Suprapubic skin (tissue), 4 donors: ENCODE measurements at places on chromosomes 13 and 19.

DNA sequence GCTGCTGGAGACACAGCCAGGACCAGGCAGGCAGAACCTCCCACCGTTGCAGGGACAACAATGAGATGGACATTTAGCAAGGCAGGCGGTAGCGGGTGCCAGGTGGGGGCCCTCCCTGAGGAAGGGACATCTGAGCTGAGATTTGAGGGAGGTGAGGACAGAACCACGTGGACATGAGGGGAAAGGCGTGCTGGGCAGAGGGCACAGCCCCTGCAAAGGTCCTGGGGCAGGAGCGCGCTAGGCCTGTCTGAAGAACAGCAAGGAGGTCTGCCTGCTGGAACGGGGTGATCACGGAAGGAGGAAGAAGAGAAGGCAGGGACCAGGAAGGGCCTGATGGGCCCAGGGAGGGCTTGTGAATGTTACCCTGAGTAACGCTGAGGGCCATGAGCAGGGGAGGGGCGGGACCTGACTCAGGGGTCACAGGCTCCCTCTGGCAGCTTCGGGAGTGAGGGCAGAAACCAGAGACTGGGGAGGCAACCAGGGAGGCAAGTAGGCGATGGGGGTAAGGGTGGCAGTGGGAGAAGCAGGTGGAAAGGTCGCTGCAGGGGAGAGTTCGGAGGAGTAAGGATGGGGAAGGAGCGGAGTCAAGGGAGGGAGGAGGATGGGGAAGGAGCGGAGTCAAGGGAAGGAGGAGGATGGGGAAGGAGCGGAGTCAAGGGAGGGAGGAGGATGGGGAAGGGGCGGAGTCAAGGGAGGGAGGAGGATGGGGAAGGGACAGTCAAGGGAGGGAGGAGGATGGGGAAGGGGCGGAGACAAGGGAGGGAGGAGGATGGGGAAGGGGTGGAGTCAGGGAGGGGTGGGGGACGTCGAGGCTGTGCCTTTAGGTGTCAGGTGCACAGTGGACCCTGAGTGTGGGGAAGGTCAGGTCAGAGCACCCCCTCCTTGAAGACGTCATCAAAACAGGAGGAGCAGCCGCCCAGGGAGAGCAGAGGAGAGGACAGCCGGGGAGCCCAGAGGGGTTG lies 15.7 kb upstream of the B3GNT3 start:
- DNase-seq: no peak

DNA sequence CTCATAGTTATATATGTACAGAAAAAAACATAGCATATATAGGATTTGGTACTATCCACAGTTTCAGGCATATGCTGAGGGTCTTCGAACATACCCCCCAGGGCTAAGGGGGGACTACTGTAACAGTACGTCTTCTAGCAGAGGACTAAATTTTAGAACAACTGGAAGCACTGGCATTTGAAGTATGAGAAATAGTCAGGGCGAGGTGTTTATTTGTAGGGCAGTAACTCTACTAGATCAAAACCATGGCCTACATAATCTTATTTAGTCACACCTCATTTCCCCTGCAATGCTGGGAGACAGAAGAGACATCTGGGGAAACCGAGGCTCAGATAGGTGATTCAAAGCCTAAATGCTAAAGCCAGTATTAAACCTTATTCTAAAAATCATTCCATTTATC lies 245.6 kb downstream of the DCT start:
- DNase-seq: no peak

- no peak for DNase-seq
These were observed 276.4 kb downstream of the KLF5 start for GRCh38 chr13:73335210-73335609.

- DNase-seq: no peak
These were observed 233.5 kb downstream of the ITGBL1 start for GRCh38 chr13:101686003-101686402.

DNA sequence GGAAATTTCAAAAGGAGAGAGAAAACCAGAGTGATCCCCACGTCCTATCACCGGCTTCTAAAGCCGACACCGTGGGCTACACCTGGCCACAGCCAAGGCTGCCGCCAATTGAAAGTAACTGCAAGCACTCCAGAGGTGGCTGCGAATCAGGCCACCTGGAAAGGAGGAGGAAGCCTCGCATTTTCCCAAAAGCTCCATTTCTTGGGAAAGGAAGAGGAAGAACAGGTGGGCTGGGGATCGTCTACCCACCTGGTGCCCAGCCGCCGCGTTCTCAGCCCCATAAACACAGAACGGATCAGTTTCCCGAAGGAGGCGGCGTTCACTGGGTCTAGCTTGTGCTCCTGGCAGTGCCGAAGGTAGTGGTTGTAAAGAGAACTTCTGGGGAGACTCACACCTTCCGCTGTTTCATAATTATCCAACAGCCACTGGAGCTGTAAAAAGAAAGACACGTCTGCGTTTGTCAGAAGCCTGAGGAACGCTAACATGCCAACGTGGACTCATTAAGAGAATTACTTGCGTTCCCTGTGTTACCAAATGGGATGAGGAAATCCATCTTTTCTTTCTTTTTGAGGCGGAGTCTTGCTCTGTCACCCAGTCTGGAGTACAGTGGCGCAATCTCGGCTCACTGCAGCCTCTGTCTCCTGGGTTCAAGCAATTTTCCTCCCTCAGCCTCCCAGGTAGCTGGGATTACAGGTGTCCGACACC lies 38.1 kb upstream of the RANBP3 start:
- DNase-seq: no peak

- DNase-seq: no peak
These were observed 423.5 kb upstream of the ATXN8OS start for GRCh38 chr13:69683921-69684686.

DNA sequence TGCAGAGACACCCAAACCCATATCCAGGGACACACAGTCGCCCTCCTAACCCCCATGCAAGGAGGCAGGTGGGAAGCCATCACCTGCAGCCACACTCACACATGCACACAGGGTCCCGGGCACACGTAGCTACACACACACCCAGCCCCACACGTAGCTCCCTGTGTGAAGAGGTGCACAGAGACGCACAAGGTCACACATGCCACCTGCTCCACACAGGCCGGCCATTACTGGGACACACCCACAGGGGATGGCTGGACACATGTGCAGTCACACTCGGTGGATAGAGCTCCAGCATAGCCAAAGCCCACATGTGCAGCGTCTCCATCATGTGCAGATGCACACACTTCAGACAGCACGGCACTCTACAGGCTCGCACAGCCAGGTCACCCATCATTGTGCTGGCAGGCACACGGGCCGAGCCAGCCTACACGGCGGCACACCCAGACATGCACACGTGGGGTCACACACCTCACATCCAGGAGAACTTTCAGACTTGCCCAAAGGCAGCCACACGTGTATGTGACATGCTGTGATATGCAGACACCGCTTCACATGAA lies 1.1 kb downstream of the ZNF835 start:
- no peak for DNase-seq

DNA sequence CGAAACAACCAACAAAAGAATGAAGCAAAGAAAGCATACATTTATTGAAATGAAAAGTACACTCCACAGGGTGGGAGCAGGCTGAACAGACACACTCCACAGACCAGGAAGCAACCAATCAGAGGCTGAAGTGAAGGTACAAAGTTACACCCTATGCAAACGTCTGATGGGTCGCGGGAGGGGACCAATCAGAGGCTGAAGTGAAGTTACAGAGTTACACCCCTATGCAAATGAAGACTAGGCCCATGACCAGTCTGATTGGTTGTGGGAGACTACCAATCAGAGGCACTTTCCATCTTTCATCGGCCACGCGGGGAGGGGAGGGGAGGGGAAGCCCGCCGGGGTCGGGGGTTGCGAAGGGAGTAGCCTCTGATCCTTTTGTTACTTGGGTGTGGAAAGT lies 12.4 kb upstream of the FBL start:
- DNase-seq: no peak
